ENCODE measurements at places on chromosomes 16 and 17.
A peak's percentile ranks its signal among the peaks of the same experiment; 100 is the strongest.

- peak; percentile 71 for DNase-seq
These were observed at the start of gene NHERF1 for GRCh38 chr17:74748529-74749278. NHERF1 (plus strand) TSS chr17:74748628; CDS start chr17:74748847, 219 bp downstream.

GRCh38 chr16:56776562-56776961 lies 46.6 kb downstream of the NUP93 start:
- no peak for DNase-seq

- DNase-seq = no peak
These were observed 42.5 kb downstream of the ZNF267 start for GRCh38 chr16:31916056-31916488.

- DNase-seq = no peak
These were observed 48.1 kb upstream of the KSR1 start for GRCh38 chr17:27407916-27408864.

- no peak for DNase-seq
These were observed 58.2 kb downstream of the CDYL2 start for GRCh38 chr16:80746231-80746630.

DNA sequence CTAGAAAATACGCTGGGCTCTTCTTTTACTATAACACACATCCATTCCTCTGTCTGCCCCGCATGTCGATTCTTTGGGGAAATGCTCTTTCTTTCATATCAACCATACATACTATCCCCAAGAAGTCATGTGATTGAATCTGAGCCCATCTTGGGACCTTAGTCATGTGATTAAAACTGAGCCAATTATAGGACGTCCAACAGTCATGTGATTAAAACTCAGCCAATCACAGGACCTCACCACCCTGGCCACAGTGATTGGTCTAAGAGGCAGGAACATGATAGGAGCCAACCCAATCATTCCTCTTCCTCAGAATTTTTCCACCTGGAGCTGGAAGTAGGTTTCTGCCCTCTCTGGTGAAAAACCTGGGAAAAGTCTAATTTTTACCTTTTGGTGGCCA lies 78.8 kb downstream of the TMEM114 start:
- DNase-seq = no peak

- no peak for DNase-seq
These were observed 189.7 kb downstream of the SNX29 start for GRCh38 chr16:12166271-12166670.

- no peak for DNase-seq
These were observed 201.2 kb upstream of the CACNG3 start for GRCh38 chr16:24054741-24055491.

- no peak for DNase-seq
These were observed 160.1 kb upstream of the CDH5 start for GRCh38 chr16:66206363-66206762.

GRCh38 chr16:86427433-86427851 lies 82.9 kb upstream of the FOXF1 start:
- no peak for DNase-seq
